ENCODE measurements at places on chromosomes 5 and 9.

GRCh38 chr9:23615569-23615968 lies 210.5 kb downstream of the ELAVL2 start:
- no peak for DNase-seq

- peak; percentile 21 for DNase-seq
These were observed 163.2 kb downstream of the ARRDC3 start for GRCh38 chr5:91219803-91220371.

DNA sequence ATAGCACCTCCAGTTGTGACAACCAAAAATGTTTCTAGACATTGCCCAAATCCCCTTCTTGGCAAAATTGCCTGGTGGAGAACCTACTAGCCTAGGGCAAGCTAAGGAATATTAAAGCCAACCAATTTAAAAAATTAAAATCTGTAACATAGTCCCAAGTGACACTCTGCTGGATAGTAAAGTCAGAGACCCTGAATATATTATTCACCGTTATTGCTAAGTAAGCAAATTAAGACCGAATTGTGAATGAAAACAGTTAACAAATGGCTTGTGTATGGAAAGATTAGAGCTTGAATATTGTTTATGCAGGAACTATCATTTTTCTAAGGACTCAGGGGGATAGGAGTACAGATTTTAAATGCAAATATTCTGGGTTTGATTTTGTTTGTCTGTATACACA lies 208.1 kb downstream of the DMAC1 start:
- no peak for DNase-seq

- DNase-seq, result no peak
These were observed 138.6 kb downstream of the ERCC6L2 start for GRCh38 chr9:96014078-96014477.

DNA sequence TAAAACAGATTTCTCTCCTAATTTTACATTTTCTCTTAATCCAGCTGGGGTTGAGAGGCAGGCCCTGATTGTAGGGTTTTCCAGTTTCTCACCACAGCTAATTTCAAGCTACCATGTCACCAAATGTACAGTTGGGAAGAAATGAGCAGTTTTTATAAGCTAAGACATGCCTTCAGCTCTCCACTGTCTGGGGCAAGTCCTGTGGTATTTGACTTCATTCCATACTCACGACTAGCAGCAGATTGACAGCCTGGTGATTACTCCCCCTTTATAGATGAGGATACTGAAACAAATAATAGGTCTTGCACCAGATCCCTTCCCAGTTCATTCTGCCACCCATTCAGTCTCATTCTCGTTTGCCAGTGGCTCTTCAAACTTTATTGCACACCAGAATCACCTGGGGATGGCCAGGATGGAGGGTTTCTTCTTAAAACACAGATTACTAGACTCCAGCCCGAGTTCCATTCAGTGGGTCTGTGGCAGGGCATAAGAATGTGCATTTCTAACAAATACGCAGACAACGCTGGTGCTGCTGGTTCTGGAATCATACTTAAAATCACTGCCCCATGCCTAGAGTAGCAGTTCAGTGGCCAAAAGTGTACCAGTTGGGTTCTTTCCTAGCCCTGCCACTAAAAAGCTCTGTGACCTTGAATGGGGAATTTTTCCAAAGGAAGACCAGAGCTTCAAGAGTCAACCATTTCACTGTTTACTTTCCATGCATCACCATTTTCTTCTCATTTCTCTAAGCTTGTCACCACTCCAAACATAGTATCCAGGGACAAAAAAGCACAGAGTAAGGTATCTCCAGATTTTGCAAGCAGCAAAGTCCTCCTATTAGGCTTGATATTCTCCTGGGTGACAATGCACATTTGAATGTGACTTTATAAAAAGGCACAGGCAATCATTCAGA lies 64.3 kb downstream of the CSNK1A1 start:
- no peak for DNase-seq

- DNase-seq, result no peak
These were observed 37.1 kb upstream of the PPP3R2 start for GRCh38 chr9:101631892-101632291.

DNA sequence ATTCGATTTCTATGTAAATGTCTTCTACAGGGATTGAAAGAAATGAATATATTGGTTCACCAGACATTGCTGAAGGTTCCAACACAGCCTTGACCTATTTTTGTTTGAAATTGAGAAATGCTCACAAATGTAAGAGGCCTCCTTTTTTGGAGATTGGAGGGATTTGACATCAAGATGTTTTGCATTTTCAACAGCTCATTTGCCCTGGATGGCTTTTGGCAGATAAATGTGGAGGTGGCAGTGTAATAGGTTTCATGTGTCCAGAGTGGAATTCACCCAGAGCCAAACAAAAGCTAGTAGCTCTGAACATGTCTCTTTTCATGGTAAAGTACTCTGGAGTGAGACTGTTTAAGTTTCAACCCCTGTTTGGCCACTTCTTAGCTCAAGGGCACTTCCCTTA lies 77.3 kb downstream of the PALM2AKAP2 start:
- no peak for DNase-seq

- no peak for DNase-seq
These were observed 6.0 kb downstream of the NACC2 start for GRCh38 chr9:136088939-136089696.

Data from hematopoietic multipotent progenitor cell treated with erythropoietin and hydrocortisone succinate and interleukin-3 and kit ligand, for 15 days (in vitro differentiated cells).